ENCODE measurements at places on chromosomes 12 and 14.

GRCh38 chr14:95468448-95469133 lies 47.9 kb downstream of the SYNE3 start:
- no peak for DNase-seq

- DNase-seq = no peak
These were observed 115.1 kb downstream of the BEGAIN start for GRCh38 chr14:100472094-100472455.

DNA sequence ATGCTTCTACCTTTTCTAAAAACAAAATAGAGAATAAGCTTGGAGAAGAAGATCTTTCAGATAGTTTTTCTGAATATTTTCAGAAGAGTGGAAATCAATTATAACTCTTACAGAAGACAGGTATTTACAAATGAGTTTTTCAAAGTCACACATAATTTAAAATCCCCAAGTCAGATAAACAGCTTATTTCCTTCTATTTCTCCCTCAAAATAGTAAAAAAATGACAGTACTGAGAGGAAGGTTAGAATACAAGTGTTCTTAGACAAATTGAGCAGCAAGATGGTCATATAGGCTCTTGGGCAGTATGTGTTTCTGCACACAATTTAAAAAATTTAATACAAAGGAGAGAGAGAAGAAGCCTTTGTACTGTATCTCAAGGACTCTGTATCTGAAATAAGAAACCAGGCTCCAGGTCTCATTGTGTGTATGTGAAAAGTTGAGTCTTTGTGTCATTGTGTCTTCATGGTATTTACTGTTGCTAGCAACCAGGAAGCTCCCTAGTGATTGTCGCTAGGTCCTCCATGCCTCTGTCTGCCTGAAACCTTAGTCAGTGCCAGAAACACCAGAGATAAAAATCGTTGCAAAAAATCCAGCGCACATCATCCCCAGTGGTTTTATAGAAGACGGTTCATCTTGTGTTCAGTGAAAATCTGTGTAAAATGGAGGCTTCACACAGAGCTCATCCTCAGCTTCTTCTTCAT lies 12.9 kb upstream of the TUBA1A start:
- no peak for DNase-seq

DNA sequence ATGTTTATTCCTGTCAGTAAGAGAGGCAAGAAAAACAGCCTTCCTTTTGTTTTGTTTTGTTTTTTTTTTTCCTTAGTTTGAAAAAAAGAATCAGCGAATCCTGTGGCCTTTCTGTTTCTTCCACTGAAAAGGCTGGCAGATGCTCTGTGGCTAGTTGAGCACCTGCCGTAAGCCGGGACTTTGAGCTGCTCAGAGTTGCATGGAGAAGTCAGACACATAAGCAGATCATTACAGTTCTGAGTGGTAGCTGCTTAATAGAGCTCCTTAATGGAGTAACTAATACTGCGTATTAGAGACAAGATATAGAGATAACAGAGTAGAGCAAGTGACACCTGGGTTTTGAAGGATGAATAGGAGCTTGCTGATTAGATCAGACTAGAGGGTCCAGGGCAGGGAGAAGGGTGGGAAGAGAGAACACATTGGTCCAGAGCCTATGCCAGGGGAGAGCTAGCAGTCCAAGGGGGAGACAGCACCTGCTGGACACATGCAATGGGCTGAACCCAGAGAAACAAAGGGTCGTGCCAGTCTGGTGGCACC lies 129.4 kb downstream of the TSPAN9 start:
- DNase-seq = no peak

DNA sequence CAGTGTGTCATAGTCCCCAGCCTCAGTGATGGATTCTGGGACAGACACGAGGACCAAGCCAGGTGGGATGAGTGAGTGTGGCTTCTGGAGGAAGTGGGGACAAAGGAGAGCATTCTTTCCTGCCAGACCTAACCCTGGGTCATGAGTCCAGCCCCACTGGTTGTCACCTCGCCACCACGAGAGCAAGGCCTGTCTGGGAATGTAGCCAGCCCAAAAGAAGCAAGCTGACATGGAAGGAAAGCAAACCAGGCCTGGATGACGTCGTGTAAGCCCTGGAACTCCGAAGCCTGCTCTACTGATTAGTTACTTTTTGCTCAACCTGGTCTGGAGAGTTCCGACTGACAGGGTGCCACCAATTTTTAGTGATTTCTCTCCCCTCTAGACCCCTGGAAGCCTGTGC lies 105.9 kb downstream of the SINHCAF start:
- DNase-seq = no peak

GRCh38 chr14:91173904-91174303 lies 60.0 kb downstream of the DGLUCY start:
- DNase-seq = no peak

Measured in GM18507 (cell line).